HFFc6 (cell line): ENCODE measurements at places on chromosomes 2 and 18. TPM values are rescaled to one million over a fixed set of nuclear protein-coding genes. Genes with fewer than 3 reads are reported as not detected.

DNA sequence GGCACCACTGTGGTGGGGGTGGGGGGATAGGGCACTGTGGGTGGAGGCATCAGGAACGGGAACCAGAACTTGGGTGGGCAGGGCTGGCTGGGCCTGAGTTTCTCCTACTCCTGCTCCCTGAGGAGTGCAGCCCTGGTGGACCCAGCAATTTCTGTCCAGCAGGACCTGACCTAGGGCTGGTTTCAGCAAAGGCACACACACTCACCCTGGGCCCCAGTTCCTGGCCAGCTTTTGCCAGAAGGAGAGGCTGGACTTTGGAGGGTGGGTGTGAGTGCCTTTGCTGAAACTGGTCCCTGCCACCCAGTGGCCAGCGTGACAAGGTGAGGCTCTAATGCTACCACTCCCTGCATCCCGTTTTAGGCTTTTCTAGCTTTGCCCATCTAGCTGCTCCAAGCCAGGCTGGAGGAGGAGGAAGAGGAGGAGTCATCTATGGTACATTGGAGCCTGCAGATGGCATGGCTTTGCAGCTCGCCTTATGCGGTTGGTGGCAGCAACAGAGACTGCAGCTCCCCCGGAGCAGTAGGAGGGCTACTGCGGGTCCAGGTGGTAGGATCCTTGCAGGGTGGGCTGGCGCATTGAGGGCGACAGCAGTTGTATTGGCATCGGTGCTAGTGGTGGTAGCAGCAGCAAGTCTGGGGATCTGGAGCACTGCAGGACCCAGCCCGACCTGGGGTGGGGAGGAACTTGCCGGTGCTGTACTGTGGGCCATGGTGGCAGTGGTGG is 40.4 kb upstream of the IMP4 start:
- no peak overlapping the region for H3K27ac ChIP-seq
- H3K4me3 ChIP-seq: no peak overlapping the region
- no peak for DNase-seq
- no peaks in the 10 kb centered on the region for H3K4me1 ChIP-seq
- H3K36me3 ChIP-seq: no peaks in the 10 kb centered on the region

- peaks cover 19% of the 10 kb centered on the region for H3K4me1 ChIP-seq
- 0 out of 2 replicates have a peak, but pooled peaks cover 3% of the 10 kb centered on the region for H3K36me3 ChIP-seq
- H3K4me3 ChIP-seq: no peak overlapping the region
- no peaks in the 10 kb centered on the region; the same call in 1 of the 2 replicates for H3K27me3 ChIP-seq
- DNase-seq: no peak
- no peak overlapping the region for H3K27ac ChIP-seq
These were observed 28.1 kb downstream of the FAM171B start for GRCh38 chr2:186721956-186722355.

DNA sequence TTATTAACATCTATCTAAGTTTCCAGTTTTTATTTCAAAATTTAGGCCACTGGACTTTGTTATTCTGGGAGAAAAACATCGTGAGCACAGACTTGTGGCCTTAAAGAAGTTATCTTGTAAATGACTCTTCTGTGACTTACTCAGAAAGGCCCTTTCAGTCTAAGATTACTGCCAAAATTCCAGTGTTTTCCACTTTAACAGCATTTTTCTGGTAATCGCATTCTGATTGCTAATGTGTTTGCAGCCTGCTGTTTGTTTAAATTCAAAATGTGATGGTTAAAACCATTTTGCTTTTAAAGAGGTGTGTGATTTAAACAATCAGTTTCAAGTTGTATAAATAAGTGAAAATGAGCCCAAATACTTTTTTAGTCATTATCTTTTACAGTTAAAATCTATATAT is 136.7 kb upstream of the DAPL1 start:
- no peaks in the 10 kb centered on the region; the same call in 1 of the 2 replicates for H3K27me3 ChIP-seq
- no peak overlapping the region for H3K27ac ChIP-seq
- no peak overlapping the region for H3K4me3 ChIP-seq
- peaks cover 9% of the 10 kb centered on the region for H3K4me1 ChIP-seq
- DNase-seq: no peak
- H3K36me3 ChIP-seq: peaks cover 16% of the 10 kb centered on the region

GRCh38 chr2:70258532-70258875 is 567 bp downstream of the PCYOX1 start:
- H3K36me3 ChIP-seq: no peaks in the 10 kb centered on the region; the same call in 1 of the 2 replicates
- peaks cover 27% of the 10 kb centered on the region for H3K4me1 ChIP-seq
- peak overlapping the region; percentile 16; the same call in 1 of the 2 replicates for H3K27ac ChIP-seq
- H3K4me3 ChIP-seq: peak overlapping the region; percentile 92

- H3K27ac ChIP-seq: no peak overlapping the region
- peaks cover 17% of the 10 kb centered on the region for H3K4me1 ChIP-seq
- no peak overlapping the region for H3K4me3 ChIP-seq
- H3K27me3 ChIP-seq: no peaks in the 10 kb centered on the region
- no peaks in the 10 kb centered on the region for H3K36me3 ChIP-seq
These were observed 28.4 kb upstream of the NEB start for GRCh38 chr2:151762694-151763093.

GRCh38 chr2:40419364-40419762 is 32.5 kb downstream of the SLC8A1 start:
- no peaks in the 10 kb centered on the region; the same call in 1 of the 2 replicates for H3K27me3 ChIP-seq
- no peak overlapping the region for H3K4me3 ChIP-seq
- no peak for DNase-seq
- peak overlapping the region; percentile 72 for H3K27ac ChIP-seq

DNA sequence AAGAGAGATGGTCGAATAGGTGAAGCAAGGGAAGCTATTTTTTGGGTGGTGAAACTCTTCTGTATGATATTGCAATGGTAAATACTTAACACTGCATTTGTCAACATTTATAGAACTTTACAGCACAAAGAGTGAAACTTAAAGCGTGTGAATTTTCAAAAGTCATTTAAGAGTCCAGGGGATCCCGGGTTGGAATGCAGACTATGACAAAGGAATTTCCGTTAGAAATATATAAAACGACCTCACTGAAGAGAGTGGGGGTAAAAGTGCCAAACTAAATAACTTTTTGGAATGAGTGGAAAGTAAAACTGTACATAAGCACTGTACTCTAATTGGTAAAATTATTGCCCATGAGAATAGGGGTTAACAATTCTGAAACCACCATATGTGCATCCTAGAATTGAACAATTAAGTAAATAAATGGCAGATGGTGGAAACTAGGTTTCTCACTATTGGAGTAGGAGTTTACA is 191.0 kb upstream of the FN1 start:
- H3K4me3 ChIP-seq: no peak overlapping the region
- H3K27me3 ChIP-seq: no peaks in the 10 kb centered on the region

GRCh38 chr2:10481055-10481665 is 33.0 kb upstream of the ODC1 start:
- peaks cover 34% of the 10 kb centered on the region for H3K27me3 ChIP-seq
- H3K4me1 ChIP-seq: peaks cover 8% of the 10 kb centered on the region
- no peak for DNase-seq
- H3K36me3 ChIP-seq: no peaks in the 10 kb centered on the region

DNA sequence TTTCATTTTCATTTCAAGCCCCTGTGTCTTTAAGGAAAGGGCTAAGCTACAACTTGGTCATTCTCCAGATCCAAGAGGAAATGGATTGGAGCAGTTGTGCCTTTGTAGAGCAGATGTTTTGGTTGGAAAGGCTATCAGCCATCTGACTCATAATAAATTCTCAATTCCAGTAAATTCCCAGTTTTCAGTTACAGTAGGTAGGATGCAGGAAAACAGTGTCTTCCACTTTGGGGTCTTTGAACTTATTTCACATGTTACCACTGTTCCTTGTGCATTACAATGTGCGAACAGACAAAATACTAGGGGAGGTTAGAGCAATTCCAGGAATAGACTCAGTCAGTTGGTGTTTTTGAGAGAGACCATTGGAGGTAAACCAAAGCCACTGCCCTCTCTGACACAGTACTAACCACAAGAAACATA is 211.9 kb downstream of the BABAM2 start:
- H3K36me3 ChIP-seq: peaks cover 4% of the 10 kb centered on the region; the same call in 1 of the 2 replicates
- H3K4me1 ChIP-seq: peaks cover 60% of the 10 kb centered on the region
- no peaks in the 10 kb centered on the region for H3K27me3 ChIP-seq

DNA sequence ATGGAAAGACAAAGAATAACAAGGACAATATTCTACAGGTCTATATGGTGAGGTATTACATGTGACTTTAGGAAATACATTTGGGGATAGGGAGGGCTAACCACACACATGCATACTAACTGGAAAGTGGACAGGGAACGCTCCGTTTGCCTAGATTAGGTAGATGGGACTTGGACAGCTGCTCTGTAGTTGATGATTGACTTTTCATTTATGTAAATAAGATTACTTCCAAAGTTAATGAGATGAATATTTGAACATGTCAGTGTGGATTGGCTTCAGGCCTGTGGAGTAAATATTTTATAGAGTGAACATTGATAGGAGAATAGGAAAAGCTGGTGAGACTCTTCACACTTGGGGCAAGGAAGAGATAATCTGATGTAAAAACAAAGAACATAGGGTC is 142.0 kb downstream of the NCK2 start:
- H3K4me1 ChIP-seq: peaks cover 37% of the 10 kb centered on the region
- DNase-seq: no peak
- H3K4me3 ChIP-seq: no peak overlapping the region

DNA sequence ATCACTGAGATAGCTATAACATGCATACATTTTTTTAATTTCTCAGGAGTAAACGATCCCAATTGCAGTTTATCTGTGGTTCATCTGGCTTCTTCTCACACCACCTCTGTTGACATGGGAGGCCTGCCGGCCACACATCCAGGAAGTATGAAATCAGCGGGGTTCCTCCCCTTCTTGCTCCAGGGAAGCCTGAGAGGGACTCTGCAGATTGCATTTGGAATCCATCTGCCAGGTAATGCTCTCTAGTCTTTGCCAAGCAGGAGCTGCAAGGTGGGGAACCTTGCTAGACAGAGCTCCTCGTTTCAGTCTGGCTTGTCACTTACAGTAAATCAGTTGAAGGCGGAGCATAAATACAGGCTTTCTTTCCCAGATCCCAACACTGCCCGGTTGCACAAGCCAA is 49.9 kb downstream of the SOX11 start:
- H3K4me1 ChIP-seq: no peaks in the 10 kb centered on the region
- no peak overlapping the region for H3K27ac ChIP-seq
- H3K4me3 ChIP-seq: no peak overlapping the region

DNA sequence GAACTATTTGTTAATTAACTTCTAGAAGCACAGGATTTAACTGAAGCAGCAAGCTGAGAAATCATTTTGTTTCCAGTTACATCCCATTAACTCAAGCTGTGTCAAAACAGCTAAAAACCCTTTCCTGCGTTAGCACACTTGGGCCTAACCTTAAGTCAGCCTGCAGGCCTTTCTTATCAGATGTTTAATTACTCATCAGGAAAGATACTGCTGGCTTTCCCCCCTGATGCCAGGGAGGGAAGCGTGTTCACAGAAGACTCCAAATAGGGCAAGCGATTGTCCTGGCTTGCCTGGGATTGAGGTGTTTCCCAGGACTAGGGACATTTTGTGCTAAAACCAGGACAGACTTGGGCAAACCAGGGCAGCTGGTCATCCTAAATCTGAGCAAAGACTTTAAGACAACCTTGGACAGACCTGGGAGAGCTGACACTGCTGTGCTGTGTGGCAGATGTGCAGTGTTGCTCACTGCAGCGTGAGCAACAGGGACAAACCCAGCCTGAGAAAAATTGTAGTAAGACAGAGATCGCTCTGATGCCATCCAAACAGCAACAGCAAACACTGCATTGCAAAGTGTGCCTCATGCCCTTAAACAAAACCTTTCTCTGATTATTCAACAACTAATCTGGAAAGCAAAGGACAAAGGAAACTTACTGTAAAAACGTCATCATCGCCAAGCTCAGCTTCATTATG is 100.9 kb downstream of the SPRED2 start:
- no peaks in the 10 kb centered on the region; the same call in 1 of the 2 replicates for H3K27me3 ChIP-seq
- no peak overlapping the region for H3K27ac ChIP-seq
- peaks cover 4% of the 10 kb centered on the region; the same call in 1 of the 2 replicates for H3K4me1 ChIP-seq

DNA sequence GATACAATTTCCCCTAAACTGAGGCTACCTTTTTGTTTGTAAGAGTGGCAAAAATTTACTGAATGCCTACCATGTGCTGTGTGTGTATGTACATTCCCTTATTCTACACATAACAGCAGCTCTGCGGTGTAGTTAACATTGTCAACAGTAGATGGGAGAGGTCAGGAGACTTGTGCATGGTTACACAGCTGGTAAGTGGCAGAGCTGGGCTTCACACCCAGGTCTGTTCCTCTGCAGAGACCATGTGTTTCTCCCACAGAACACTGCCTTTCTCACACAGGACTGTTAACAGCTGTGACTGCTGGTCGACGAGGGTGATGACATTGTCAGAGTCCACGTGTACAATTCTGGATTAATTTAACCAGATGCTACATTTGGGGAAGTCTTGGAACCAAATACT is 49.1 kb downstream of the EML6 start:
- no peak overlapping the region for H3K4me3 ChIP-seq
- H3K27me3 ChIP-seq: no peaks in the 10 kb centered on the region
- no peak for DNase-seq
- H3K36me3 ChIP-seq: peaks cover 31% of the 10 kb centered on the region

The SH3RF3 gene
- total RNA-seq: 2.8 to 4.2 TPM (median 2.9 TPM) in 3 replicates

The SERPINB7 gene
- 167 to 380 TPM (median 299 TPM) in 3 replicates for total RNA-seq

The EHD3 gene
- total RNA-seq: 56.3 and 59.2 TPM in 2 replicates

The SNTG2 gene
- not detected in 3 replicates for total RNA-seq

The GPAT2 gene
- total RNA-seq: 2.8 to 37.7 TPM (median 9.1 TPM) in 3 replicates
